ENCODE measurements at places on chromosomes 4 and X.
A peak's percentile ranks its signal among the peaks of the same experiment; 100 is the strongest.

- no peak for DNase-seq
Observed at GRCh38 chr4:155570661-155571060, 96.0 kb upstream of the GUCY1A1 start.

DNA sequence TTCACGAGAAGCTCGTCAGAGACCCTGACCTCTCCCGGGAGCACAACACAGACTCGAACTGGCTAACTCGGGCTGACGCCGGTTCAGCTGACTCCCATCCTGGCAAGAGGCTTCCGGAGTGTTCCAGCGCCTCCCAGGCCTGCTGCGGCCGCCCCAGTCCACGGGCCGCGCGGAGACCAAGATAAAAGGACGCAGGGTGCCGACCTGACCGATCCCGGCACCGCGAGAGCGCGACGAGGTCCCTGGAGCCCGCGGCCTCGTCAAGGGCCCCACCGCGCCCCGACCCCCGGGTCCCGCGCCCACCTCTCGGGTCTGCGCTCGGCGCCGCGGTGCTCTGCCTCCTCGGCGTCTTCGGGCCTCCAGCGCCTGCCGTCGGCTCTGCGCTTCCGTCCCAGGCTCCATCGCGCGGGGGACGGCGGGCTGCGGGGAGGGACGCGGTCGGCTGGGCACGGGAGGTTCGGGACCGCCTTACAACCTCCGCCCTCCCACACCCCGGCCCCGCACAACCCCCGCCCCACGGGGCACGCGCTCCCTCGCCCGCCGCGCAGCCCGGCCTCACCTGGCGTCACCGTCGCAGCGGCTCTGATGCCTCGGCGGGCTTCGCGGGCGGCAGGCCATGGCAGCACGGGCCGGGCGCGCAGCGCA is 426 bp downstream of the SLBP start:
- peak; percentile 61 for DNase-seq

DNA sequence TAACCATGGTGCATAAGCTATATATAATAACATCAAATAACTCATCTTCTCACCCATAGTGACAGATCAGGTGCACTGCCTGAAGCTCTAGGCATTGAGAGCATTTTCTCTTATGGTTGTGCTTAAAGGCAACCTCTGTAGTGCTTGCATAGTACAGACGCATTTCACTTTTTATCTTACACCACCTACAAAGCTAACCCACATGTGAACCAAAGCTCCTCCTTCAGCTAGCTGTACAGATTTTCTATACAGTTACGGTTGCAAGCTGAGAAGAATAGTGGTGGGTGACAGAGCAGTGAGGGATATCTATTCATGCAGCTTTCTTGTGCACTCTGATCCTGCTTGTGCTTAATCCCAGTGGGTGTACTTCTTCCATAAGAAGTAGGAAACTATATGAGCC is 1525.2 kb downstream of the STIM2 start:
- DNase-seq: no peak

DNA sequence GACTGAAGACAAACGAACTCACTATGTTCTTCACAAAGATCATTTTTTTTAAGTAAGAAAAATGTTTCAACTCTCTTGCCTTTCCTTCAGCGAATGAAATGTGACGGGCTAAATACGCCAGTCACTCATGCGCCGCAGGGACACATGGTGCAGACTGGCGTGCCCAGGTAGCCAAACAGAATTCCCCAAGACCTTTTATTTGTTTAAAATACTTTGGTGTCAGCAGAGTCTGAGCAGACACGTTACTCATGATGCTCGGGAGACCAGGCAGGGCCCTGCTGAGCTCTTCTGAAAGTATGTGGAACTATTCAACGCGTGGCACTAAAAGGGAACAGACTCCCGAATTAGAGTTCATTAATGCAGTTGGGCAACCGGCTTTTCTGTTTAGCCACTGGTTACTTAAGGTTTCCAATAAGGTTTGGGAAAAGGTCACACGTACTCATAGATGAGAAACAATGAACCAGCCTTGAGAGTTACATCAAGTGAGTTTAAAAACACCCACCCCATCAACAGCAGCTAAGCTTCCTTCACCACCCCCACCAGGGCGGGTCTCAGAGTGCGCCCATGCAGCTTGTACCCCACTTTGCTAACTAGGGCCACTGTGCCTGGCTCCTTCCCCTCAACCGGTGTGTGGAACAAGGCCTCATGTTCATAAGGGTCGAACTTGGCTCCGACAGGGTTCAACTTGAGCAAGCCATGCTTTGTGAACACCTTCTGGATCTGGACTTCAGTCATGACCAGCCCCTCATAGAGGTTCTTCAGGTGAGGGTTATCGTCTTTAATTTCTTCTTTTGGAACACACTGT is 7.3 kb downstream of the GRPEL1 start:
- no peak for DNase-seq

DNA sequence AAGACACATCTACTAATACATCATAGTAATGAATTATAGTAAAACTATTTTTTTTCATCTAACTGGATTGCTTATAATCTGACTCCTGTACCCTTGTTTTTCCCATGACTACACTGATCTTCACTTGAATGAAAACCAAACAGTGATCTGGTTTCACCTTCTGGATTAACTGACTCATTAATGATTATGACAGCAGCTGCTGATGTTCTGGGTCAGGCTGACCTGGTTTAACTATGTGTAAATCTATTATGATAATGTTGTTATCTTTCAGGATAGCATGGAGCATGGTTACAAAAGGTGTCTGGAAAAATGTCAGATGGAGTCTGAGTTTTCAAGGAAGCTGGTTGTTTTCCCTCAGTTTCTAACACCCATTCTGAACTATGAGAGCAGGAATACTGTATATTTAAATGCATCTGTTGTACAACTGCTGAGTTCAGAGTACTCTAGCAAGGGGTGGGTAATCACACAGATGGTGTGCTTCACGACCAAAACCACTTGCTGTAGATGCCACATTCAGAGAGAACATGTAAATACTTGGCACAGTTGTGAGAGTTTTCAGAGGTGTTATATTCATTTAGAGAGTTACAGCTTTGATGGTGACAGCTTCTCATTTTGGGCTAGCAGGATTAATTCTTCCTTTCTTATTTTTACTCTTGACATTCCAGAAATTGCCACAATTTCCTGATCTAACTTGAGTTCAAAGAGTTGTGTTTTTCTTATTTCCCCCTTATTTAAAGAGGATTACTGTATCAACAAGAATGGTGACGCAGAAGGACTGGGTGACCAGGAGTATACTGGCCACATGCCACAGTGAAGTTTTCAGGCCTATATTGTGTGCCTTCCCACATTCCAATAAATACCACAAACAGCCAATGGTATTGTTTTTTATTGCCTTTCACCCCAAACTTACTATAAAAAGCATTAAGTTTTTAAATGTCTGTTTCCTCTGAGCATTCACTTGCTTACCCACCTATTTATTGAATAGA is 249.7 kb upstream of the TET2 start:
- DNase-seq: no peak

DNA sequence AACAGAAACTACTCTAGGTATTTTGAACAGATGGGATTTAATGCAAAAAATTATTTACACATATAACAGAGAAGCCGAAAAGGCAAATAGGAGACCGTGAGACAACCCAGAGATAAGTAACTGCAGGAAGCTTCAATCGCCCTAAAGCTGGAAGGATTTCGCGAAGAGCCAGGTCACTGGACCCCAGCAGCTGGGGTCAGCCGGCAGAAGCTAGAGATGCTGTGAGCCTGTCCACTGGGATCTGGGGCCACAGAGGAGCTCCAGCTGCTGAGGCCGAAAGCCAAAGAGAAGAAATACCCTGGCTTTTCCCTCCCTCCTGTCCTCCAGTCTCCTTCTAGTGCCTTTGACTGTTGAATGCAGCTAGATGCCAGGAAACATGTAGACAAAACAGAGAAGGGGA is 192.8 kb upstream of the BCOR start:
- no peak for DNase-seq

GRCh38 chr4:83012200-83012686 is 1.6 kb upstream of the LIN54 start:
- peak; percentile 35 for DNase-seq

DNA sequence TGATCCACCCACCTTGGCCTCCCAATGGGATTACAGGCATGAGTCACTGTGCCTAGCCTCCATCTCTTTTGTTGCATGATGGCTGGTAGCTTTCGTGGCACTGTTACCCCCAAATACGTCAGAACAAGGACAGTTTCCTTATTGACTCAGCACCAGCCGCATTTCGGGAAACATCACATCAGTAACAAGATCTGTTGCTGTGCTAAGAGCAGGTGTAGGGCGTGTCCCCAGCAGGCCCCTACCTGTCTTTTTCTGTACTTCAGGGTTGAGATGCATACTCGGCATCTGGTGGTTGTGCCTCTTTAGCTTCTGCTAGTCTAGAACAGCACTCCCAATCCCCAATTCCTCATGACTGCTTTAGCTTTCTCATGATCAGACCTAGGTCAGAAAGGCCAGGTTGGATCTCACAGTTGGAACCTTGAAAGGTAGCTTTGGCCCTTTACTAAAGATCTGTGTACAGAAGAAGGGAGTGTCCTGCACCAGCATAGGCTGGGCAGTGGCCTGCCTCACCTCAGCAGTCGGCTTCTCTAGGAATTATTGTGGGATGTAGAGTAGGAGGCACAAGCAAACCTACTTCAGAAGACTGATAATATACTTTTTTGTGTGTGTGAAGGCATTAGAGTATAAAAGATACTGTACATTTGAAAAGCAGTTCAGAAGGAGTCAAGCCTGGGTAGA is 36.8 kb downstream of the NSD2 start:
- no peak for DNase-seq

DNA sequence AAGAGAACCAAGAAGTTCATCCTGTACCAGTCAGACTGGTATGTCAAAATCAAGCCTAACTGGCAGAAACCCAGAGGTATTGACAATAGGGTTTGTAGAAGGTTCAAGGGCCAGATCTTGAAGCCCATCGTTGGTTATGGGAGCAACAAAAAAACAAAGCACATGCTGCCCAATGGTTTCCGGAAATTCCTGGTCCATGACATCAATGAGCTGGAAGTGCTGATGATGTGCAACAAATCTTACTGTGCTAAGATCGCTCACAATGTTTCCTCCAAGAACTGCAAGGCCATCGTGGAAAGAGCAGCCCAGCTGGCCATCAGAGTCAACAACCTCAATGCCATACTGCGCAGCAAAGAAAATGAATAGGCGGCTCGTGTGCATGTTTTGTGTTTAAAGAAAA is 172.7 kb upstream of the MED14 start:
- no peak for DNase-seq

- DNase-seq: no peak
Observed at GRCh38 chrX:134933248-134933647, 57.5 kb upstream of the SMIM10 start.

DNA sequence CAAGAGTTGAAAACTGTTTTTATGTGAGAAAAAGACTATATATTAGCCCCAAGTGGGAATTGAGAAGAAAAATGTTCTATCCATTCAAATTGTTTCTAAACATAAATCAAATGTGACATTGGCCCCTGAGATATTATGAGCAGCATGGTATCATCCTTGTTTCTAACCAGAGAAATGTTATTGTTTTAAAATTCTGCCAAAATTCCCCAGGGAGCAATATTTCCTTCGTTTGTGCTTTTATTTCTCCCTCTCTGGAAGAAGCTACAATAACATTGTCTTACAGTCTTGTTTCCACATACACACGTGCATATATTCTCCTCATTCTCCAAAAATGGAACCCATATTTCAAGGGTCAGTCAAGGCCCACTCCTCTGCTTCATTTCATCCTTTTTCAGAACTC is 46.7 kb downstream of the MAGEB17 start:
- DNase-seq: no peak

DNA sequence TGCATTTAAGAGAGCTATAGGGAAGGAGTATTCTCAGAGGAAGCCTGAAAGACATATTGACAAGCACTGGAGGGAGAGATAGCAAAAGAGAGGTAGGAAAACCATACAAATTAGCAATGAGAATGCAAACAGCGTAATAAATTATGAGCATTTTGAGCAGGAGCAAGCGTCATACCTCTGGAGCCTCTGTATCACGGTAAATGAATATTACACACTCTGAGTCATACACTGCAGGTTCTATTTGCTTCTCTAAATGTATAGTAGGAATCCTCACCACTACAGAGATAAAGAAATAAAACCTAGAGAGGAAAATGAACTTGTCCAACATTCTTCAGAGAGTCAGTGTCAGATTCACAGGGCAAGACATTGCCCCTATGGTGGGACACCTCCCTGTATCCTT is 46.4 kb upstream of the GABRE start:
- no peak for DNase-seq

DNA sequence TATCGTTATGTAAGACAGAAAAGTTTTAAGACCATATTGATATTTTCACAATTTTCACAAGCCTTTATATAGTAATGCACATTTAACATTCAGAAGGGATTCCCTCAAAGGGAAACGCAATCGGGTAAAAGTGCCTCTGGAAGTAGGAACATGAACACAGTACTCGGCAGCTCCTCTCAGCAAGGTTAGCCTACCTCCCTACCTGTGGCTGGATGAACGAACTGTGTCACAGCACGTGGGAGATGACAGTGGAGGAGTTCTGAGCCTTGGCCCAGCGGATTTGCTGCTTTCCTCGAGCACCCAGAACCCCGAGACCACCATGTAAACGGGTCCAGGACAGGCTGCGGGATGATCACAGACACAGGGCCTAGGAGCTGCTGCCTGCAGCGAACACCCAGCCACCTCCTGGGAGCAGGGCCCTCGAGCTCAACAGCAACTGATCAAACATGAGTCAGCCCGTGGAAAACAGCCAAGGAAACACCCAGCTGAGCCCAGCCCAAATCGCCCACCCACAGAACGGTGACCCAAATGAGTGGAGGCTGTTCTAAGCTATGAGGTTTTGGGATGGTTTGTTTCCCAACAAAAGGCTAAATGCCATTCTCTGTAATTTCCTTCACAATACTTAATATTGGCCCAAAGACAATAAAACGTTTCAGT is 30.4 kb downstream of the FAT1 start:
- DNase-seq: peak; percentile 28

- no peak for DNase-seq
Observed at GRCh38 chr4:142565771-142566170, 280.3 kb downstream of the INPP4B start.

GRCh38 chrX:133380711-133381619 is 34.3 kb downstream of the GPC4 start:
- DNase-seq: no peak

GRCh38 chrX:108439426-108439942 is at the start of gene COL4A5:
Gene COL4A5, plus strand, starts transcription at chrX:108439838. Its CDS starts 288 bp downstream, at chrX:108440126.
- peak; percentile 49 for DNase-seq

DNA sequence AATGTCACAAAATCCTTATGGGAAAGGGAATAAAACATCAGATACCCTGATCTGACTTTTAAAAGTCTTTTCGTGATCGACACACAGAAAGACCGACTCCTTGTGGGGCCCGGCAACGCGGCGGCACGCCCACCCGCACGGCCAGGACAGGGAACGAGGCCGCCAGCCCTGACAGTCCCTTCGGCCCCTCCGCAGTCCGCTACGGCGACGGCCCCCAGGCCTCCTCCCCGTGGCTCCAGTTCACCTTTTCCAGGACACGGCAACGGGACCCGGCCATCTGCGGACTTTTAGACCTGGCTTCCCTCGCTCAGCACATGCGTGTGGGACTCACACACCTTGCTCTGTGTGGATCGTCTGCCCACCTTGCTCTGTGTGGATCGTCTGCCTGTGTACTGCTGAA is 33.6 kb upstream of the GTPBP6 start:
- DNase-seq: peak; percentile 24

GRCh38 chr4:63036159-63036866 is 1372.9 kb downstream of the TECRL start:
- no peak for DNase-seq
